Effector memory CD4-positive, alpha-beta T cell (primary cell): ENCODE measurements at places on chromosomes 13 and 19.

- peaks cover 28% of the 10 kb centered on the region for H3K4me1 ChIP-seq
- no peak overlapping the region for H3K4me3 ChIP-seq
- H3K27ac ChIP-seq: no peak overlapping the region
- H3K27me3 ChIP-seq: peaks cover 92% of the 10 kb centered on the region
Measured at GRCh38 chr13:99977912-99978798, 3.4 kb upstream of the ZIC2 start.

DNA sequence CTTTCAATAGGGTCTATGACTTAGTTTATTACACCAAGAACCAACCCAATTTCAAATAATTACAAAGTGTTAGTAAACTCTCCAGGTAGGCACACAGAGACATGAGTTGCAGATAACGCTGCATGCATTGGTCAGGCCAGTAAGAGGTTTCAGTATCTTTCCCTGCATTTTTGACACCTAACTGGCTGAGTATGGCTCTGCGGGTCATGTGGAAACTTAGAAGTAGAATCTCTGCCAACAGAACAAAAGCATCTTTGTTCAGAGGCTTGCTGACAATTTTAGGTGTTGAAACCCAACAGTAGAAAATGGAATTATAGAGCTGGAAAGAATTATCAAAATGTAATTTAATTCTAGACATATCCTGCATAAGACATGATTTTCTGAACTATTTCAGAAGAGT lies 25.3 kb downstream of the HTR2A start:
- no peak overlapping the region for H3K4me3 ChIP-seq
- no peak overlapping the region for H3K27ac ChIP-seq
- H3K27me3 ChIP-seq: no peaks in the 10 kb centered on the region
- no peaks in the 10 kb centered on the region for H3K4me1 ChIP-seq

GRCh38 chr19:2841855-2842574 lies 740 bp downstream of the ZNF555 start:
- H3K27me3 ChIP-seq: no peaks in the 10 kb centered on the region
- no peak for DNase-seq
- peak overlapping the region; percentile 24 for H3K27ac ChIP-seq
- H3K36me3 ChIP-seq: peaks cover 5% of the 10 kb centered on the region
- peaks cover 3% of the 10 kb centered on the region for H3K4me1 ChIP-seq

DNA sequence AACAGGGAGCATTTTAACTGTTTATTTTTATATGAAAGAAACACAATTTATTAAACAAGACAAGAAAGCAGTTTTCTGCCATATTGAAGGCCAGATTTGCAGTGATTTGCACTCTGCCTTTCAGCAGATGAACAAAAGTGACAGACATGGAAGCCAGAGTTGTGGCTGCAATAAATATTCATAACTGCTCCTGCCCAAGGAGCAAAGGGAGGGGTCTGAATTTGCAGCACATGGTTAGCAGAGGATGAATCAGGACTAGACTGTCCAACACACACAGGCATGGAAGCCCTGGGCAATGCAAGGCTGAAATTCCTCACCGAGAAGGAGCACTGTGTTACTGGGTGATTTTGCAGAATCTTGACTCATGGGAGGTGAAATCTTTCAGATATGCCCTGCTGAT lies 418.2 kb downstream of the DCT start:
- no peak overlapping the region for H3K27ac ChIP-seq
- H3K36me3 ChIP-seq: no peaks in the 10 kb centered on the region
- no peaks in the 10 kb centered on the region for H3K4me1 ChIP-seq
- no peak overlapping the region for H3K4me3 ChIP-seq
- no peak for DNase-seq

DNA sequence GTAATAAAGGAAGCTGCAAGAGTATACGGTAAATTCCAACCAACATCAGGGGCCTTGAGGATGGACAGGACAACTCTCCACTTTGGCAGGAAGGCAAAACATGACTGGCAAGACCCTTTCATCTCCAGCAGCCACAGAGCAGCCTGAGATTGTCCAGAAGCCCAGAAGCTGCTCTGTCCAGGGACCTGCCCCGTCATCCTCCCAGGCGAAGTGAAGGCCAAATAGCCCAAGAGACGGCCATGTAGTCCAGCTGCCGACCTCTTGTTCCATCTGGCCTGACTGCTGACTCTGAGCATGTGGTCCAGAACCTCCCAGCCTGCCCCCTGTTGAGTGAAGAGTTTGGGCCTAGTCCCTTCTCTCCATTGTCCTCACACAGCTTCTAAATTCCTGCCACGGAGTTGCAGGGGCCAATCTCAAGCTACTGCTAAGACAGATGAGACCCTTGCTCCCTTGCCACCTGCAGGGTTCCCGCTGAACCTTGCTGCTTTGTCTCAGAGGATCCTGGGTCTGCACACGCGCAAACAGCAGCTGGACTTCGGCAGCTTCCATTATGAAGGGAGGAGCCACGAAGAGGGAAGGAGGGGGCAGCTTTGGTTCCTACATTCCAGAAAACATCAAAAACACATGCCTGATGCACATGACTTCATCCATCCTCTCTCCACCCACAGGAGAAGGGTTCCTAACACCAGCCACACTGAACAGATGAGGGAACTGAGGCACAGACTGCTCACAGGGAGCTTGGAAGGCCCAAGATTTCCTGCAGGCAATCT lies 196.9 kb downstream of the KATNAL1 start:
- no peak overlapping the region for H3K27ac ChIP-seq
- no peaks in the 10 kb centered on the region for H3K36me3 ChIP-seq
- no peaks in the 10 kb centered on the region for H3K27me3 ChIP-seq
- no peak overlapping the region for H3K4me3 ChIP-seq

DNA sequence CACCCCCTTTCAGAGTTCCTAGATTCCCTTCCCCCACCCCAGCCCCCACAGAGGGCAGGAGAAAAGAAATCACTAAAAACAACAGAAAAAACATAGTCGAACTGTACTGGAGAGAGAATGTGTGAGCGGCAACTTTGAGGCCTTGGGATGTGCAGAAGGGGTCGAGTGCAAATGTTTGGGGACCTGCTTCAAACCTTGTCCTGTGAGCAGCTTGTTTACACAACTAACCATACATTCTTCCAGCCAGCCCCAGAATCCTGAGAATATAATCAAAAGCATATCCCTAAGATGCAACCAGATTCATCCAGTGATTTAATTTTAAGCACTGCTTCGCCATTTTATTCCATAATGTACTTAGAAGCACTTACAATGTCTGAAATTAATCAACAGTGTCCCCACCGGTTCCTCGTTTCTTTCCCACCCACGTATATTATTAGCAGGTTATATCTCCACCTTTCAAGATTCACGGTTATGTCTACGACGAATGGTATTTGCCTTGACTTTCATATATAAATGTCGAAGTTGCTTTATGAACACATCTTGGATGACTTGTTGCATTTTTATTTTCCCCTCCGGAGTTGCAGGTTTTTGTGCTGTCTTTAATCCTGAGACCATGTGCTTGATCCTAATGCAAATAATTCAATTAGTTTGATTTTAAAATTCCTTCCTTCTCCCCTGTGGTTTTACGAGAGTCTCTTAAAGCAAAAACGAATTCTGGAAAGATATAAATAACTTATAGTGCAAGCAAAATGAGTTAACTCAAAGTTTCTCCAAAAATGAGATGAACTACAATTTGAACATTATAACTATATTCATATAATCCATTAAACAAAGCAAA lies 107.6 kb downstream of the ZIC5 start:
- H3K4me1 ChIP-seq: no peaks in the 10 kb centered on the region
- H3K4me3 ChIP-seq: no peak overlapping the region
- no peak overlapping the region for H3K27ac ChIP-seq
- no peak for DNase-seq
- no peaks in the 10 kb centered on the region for H3K36me3 ChIP-seq

DNA sequence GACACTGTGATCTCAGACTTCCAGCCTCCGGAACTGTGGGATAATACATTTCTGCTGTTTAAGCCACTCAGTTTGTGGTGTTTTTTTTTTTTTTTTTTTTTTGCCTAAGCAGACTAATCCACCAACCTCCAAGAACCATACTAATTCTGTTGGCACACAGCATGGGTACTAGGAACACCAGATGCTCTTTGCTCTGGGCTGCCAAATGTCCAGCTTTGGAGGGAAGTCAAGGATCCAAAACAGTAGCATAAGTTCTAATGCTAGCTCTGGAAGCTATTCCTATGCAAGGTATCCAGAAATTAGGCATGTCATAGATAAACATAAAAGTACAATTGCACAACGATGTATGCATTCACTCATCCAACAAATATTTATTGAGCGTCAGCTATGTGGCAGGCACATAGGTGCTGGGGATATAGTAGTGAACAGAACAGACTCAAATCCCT lies 64.5 kb upstream of the WDFY2 start:
- DNase-seq: no peak
- peaks cover 11% of the 10 kb centered on the region for H3K4me1 ChIP-seq
- H3K27ac ChIP-seq: no peak overlapping the region
- no peaks in the 10 kb centered on the region for H3K27me3 ChIP-seq
- no peak overlapping the region for H3K4me3 ChIP-seq
- no peaks in the 10 kb centered on the region for H3K36me3 ChIP-seq

- no peak overlapping the region for H3K4me3 ChIP-seq
Measured at GRCh38 chr19:35168196-35168595, 13.7 kb downstream of the FXYD5 start.

DNA sequence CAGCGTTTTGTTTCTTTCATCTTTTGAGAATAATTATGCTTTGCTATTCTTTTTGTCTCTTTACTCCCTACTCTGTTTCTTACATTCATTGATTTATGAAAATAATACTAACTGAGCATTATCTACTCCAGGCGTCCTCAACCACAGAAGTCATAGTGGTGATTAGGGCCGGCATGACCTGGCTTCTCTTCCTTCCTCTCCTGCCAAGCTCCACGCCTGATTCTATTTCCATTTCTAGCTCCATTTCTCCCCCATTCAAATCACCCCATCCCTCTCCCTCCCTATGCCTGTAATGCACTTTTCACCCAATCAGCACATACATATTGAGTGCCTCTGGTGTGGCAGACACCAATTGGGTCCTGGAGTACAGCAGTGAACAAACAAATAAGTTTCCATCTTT lies 183.2 kb upstream of the GPR12 start:
- H3K36me3 ChIP-seq: no peaks in the 10 kb centered on the region
- DNase-seq: no peak
- H3K27ac ChIP-seq: no peak overlapping the region
- no peaks in the 10 kb centered on the region for H3K27me3 ChIP-seq
- H3K4me1 ChIP-seq: no peaks in the 10 kb centered on the region

- H3K36me3 ChIP-seq: no peaks in the 10 kb centered on the region
- peaks cover 30% of the 10 kb centered on the region for H3K4me1 ChIP-seq
- no peaks in the 10 kb centered on the region for H3K27me3 ChIP-seq
Measured at GRCh38 chr19:35347930-35348298, 212 bp downstream of the FFAR1 start.

- no peaks in the 10 kb centered on the region for H3K36me3 ChIP-seq
- no peak overlapping the region for H3K27ac ChIP-seq
- H3K27me3 ChIP-seq: no peaks in the 10 kb centered on the region
- no peak overlapping the region for H3K4me3 ChIP-seq
Measured at GRCh38 chr13:50668691-50669271, 174.7 kb downstream of the DLEU7 start.

- H3K4me3 ChIP-seq: no peak overlapping the region
- no peaks in the 10 kb centered on the region for H3K4me1 ChIP-seq
- H3K36me3 ChIP-seq: no peaks in the 10 kb centered on the region
- no peak overlapping the region for H3K27ac ChIP-seq
- no peaks in the 10 kb centered on the region for H3K27me3 ChIP-seq
- no peak for DNase-seq
Measured at GRCh38 chr13:69418319-69418718, 689.3 kb upstream of the ATXN8OS start.

- no peaks in the 10 kb centered on the region for H3K4me1 ChIP-seq
- H3K27ac ChIP-seq: no peak overlapping the region
- no peaks in the 10 kb centered on the region for H3K36me3 ChIP-seq
- DNase-seq: no peak
Measured at GRCh38 chr13:112333756-112334543, 42.2 kb upstream of the SPACA7 start.

- H3K4me1 ChIP-seq: no peaks in the 10 kb centered on the region
- no peak overlapping the region for H3K4me3 ChIP-seq
- H3K27ac ChIP-seq: no peak overlapping the region
- no peaks in the 10 kb centered on the region for H3K27me3 ChIP-seq
Measured at GRCh38 chr19:24081056-24081455, 5.9 kb upstream of the ZNF254 start.

- no peak overlapping the region for H3K27ac ChIP-seq
- H3K36me3 ChIP-seq: no peaks in the 10 kb centered on the region
- H3K4me1 ChIP-seq: no peaks in the 10 kb centered on the region
- no peak for DNase-seq
- no peaks in the 10 kb centered on the region for H3K27me3 ChIP-seq
- no peak overlapping the region for H3K4me3 ChIP-seq
Measured at GRCh38 chr13:33697926-33698325, 120.0 kb upstream of the RFC3 start.

DNA sequence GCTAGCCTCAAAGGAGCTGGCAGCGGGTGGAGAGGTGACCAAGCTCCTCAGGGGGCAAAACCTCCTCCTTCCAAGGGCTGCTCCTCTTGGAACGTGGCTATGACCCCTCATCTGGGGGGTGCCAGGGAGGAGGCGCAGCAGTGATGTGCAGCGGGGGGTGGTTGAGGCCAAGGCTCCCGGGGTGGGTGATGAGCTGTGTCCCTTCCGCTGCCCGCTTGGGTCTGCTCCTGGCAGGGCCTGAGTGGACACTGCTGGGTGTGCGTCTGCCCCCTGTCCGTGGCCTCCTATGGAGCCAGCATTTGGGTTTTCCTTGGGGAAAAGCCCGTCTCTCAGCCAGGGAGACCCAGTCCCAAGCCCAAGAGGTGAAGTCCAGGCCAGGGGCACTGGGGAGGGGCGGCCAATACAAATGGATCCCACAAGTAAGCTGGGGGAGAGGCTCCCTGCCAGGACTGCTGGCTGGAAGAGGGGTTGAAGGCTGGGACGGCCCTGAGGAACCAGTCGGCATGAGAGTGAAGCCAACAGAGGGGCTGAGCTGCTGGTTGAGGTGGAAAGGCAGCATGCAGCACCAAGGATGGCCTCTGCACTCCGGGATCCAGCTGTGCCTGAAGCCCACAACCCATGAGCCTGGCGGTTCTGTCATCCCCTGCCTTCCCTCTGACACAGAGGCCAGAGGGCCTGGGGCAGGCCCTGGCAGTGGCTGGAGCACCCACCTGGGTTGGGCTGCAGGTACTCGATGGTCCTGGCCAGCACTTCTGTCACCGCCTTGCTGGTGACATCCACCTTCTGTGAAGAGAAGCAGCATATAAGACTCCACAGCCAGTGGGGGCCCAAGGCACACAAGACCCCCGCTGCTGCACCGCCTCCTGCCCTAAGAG lies 22.7 kb downstream of the MPND start:
- H3K27ac ChIP-seq: no peak overlapping the region
- no peak overlapping the region for H3K4me3 ChIP-seq
- H3K4me1 ChIP-seq: peaks cover 30% of the 10 kb centered on the region
- peaks cover 48% of the 10 kb centered on the region for H3K36me3 ChIP-seq
- H3K27me3 ChIP-seq: no peaks in the 10 kb centered on the region

DNA sequence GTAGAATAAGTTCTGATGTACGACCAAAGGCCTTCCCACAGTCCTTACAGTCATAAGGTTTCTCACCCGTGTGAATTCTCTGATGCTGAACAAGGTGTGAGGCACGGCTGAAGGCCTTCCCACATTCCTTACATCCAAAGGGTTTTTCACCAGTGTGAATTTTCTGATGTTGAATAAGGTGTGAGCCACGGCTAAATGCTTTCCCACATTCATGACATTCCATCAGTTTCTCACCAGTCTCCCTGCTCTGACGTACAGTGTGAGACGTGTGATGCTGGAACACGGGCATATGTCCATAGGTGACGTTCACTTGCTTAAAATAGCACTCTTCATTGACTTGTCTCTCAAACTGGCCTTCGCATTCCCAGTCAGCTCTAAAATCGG lies 31.0 kb upstream of the COX7A1 start:
- H3K4me1 ChIP-seq: no peaks in the 10 kb centered on the region
- H3K36me3 ChIP-seq: peaks cover 11% of the 10 kb centered on the region
- H3K27me3 ChIP-seq: no peaks in the 10 kb centered on the region
- H3K4me3 ChIP-seq: no peak overlapping the region
